ENCODE measurements at places on chromosomes 3 and 15.

GRCh38 chr3:197465996-197466549, 89.7 kb downstream of the BDH1 start:
- DNase-seq: peak; percentile 85

DNA sequence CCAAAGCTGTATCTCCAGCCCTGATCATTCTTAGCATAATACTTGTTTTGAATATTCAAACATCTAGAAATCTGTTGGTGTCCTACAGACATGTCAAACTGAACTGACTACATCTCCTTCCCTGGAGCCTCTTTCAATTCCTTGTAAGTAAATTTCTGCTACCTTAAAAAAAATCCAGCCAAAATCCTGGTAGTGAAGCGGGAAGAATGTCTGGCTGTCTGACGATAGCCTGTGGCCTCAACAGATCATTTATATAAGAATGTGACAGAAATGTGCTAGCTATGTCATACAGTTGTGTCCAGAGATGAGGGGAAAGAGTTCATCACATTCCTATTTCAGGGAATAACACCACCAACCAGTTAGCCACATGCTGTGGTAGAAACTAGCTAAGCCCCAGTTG, 18.6 kb upstream of the TM6SF1 start:
- DNase-seq: no peak

GRCh38 chr3:186869253-186870100, 27.0 kb downstream of the ADIPOQ start:
- DNase-seq: peak; percentile 66

- DNase-seq: peak; percentile 39
These were observed 22.5 kb downstream of the TM4SF18 start for GRCh38 chr3:149310796-149311534.

GRCh38 chr15:67722030-67722817, 103.1 kb upstream of the SKOR1 start:
- no peak for DNase-seq

DNA sequence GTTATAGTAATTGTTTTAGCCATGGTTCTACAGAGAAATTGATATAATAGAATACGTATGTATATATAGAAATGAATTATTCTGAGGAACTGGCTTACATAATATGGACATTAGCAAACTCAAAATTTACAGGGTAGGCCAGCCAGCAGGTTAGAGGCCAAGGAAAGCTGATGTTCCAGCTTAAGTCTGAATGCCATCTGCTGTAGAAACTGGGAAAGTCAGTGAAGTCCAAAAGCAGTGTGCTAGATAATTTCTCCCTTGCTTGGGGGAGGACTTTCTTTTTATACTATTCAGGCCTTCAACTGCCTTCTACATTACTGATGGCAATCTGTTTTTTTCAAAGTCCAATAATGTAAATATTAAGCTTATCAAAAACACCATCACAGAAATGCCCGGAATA, 1174.7 kb downstream of the ZPLD1 start:
- no peak for DNase-seq

- DNase-seq: no peak
These were observed 155.8 kb upstream of the GADL1 start for GRCh38 chr3:31050296-31050695.

All from astrocyte (in vitro differentiated cells and primary cell).